AG20443 (cell line): ENCODE measurements at places on chromosomes 2 and 18.

GRCh38 chr2:81523344-81523743 is 1218.8 kb upstream of the LRRTM1 start:
- DNase-seq, result no peak

- DNase-seq, result no peak
These were observed 16.1 kb downstream of the STRADB start for GRCh38 chr2:201467666-201468065.

DNA sequence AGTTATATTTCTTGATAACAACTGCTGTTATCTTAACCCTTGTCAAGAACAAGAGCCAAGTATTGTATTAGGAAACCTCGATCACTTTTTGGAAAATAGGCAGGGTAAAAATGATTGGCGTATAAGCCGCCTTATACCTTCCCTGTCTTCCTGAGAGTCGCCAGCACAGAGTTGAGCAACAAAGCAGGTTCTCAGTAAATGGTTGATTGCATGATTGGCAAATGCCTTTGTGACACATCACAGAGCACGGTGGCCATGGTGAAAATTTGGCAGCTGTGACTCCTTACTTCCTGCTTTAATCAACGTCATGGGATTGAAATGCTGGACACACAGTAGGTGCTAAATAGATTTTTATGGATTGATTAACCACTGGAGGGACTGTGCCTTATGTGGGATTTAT is 3.9 kb upstream of the KLHL29 start:
- DNase-seq, result peak; percentile 40

DNA sequence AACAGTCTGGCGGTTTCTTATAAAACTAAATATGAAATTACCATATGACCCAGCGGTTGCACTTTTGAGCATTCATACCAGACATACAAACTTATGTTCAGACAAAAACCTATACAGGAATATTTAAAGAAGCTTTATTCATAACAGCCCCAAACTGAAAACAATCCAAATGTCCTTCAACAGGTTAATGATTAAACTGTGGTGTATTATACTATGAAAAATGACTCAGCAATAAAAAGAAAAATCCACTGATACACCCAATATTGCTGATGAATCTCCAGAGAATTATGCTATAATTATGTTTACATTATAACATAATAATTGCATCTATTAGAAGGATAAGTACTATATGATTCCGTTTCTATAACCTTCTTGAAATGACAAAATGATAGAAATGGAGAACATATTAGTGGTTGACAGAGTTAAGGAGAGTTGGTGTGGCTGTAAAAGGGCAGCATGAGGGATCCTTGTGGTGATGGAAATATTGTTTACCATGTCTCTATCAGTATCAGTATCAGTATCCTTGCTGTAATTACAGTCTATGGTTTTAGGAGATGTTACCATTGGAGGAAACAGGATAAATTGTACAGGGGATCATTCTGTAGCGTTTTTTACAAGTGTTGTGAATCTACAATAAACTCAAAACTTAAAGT is 127.1 kb downstream of the DSC3 start:
- DNase-seq, result no peak

GRCh38 chr2:31197669-31198068 is 19.6 kb downstream of the CAPN14 start:
- DNase-seq, result no peak

DNA sequence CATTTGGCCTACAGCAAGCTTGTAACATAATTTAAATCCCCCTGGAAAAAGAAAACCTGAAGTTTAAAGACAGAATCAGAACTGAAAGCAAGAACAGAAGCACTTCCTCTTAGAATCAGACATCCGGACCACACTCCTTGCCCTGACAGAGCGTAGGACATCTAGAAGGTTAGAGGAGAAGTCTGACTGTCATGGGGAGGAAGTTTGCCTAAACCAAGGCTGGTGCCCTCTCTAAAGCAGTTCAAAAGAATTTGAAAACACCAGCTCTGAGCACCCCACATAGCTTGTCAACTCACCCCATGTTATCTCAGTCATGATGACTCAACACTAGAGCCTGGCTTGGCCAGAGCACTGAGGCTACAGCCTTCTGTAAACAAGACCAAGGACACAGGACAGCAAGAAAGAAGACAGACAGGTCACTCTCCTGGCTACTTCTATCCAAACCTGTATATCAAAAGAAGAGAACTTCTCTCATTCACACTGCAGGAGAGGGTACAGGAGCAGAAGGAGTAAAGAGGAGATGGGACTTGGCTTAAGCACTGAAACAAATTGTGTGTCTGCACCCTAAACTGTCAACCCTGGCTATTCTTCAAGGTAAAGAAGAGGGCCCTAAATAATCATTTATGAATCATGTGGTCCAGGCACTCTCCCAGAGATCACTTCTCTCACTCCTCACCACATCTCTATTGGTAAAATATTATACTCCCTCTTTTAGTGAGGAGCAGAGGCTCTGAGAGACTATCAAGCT is 198.6 kb downstream of the MEMO1 start:
- peak; percentile 16 for DNase-seq

DNA sequence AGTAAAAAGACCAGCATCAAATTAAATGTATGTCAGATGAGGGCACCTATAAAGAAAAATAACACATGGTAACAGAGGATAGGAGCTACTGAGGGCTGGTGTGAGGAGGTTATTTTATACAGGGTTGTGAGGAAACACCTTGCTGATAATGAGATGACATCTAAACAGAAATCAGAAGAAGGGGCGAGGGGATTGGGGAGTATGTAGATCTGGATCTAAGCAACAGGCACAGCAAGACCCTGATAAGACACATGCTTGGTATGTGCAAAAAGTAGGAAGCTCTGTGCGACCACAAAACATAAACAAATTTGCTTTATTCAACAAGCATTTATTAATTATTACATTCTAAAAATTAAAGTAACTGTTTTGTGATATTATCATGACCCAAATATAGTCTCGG is 295.4 kb downstream of the ZEB2 start:
- DNase-seq, result no peak

- peak; percentile 63 for DNase-seq
These were observed 61.7 kb upstream of the RALBP1 start for GRCh38 chr18:9413576-9413975.

GRCh38 chr18:10081492-10081891 is 167.7 kb downstream of the VAPA start:
- DNase-seq, result no peak

- DNase-seq, result peak; percentile 67
These were observed 61.3 kb downstream of the TMEM247 start for GRCh38 chr2:46540496-46541331.
